ENCODE measurements at places on chromosomes 16 and 17.
A peak's percentile ranks its signal among the peaks of the same experiment; 100 is the strongest.

DNA sequence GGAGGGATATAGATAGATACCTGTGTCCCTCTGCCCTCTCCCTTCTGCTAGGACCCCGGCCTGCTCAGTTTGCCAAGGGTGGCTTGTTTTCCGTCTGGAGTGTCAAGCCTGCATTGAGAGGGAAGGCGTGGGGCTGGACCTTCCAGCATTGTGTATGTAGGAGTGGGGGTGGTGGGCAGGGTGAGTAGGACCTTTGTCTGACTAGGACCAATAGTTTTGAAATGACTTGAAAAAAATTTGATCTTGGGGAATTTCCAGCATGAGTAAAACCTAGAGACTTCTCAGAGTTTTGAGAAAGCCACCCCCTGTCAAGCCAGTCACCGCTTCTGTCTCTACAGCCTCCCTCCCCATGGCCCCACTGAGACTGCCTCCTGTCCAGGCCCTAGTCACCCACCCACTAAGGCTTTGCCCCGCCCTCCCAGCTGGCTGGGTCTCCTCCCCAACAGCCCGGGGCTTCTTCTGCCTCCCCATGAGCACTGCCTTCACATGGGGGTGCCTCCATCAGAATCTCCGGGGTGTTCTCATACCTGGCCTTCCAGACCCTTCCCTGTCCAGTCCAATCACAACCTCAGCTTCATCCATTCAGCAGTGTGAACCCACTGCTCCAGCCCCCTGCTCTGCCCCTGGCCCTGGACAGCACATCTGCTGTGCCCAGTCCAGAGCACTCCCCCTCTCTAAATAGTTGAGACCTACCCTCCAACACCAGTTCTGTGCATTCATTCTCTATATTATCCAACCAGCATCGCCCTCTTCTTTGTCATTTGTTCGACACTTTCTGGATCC is 207.0 kb downstream of the MSI2 start:
- DNase-seq, result no peak

DNA sequence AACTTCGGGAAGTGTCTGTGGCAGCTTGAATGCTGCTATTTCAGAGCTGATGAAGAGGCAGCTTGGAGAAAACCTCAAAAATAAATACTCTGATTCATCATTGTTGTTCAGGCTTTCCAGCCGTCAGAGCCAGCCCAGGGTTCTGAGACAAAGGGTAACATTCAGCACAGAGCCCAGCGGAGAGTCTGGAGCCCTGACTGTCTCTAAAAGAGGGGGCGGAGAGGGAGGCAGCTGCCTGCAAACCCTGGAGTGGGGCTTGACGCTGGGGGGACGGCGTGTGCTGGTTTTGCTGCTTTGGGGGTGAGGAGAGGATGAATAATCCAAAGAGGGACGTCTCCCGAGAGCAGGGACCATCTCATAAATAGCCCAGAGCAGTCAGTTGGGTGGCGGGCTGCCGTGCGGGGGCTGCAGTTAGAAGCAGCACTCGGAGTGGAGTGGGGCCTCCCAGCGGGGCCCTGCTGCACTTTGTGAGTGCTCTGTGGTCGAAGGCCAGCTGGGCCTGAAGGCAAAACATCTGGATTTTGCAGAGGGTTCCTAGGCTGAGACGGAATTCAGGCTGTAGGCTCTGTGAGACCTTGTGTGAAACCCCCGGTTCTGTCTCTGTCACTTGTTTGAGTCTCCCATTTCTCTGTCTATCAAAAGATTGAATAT is 237.8 kb downstream of the PRKCA start:
- no peak for DNase-seq

DNA sequence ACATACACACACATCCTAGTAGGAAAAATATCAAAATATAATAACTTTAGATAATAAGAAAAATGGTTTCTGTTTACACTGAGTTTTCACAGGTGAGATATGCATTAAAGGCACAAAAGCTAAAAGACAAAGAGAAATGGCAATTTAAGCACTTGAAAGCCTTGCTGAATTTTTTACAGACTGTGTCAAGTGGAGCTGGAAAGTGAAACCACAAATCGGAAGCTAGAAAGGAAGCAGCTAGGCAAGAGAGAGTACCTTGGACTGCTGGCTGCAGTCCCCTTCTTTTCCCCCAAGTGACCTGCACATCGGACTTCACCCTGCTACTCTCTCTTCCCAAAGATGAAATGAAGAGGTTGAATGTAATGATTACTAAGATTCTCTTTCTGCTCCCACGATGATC is 135.1 kb downstream of the CDH13 start:
- no peak for DNase-seq

GRCh38 chr16:64132759-64133361 is 989.0 kb downstream of the CDH11 start:
- DNase-seq, result no peak

GRCh38 chr16:50419116-50419515 is 50.3 kb upstream of the BRD7 start:
- no peak for DNase-seq

DNA sequence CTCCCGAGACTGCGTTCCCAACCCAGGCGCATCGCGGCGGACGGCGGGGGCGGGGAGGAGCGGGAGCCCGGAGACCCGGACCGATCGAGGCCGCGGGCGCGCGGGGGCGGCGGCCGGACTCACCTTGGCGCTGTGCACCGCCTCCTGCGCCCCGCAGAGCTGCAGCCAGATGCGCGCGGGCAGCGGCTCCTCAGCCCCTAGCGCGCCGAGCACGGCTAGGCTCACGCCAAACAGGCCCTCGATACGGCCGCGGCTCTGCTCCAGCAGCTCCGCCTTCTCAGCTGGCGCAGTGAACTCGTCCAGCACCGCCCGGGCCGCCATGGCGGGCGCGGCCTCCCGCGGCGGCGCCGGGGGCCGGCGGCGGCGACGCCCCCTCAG is 339 bp downstream of the N4BP1 start:
- DNase-seq, result no peak

GRCh38 chr16:88541831-88542616 is 28.2 kb upstream of the ZC3H18 start:
- DNase-seq, result no peak

GRCh38 chr17:49351572-49352140 is 10.4 kb downstream of the ZNF652 start:
- no peak for DNase-seq

- DNase-seq, result no peak
Observed at GRCh38 chr17:53629188-53629587, 193.5 kb upstream of the KIF2B start.

DNA sequence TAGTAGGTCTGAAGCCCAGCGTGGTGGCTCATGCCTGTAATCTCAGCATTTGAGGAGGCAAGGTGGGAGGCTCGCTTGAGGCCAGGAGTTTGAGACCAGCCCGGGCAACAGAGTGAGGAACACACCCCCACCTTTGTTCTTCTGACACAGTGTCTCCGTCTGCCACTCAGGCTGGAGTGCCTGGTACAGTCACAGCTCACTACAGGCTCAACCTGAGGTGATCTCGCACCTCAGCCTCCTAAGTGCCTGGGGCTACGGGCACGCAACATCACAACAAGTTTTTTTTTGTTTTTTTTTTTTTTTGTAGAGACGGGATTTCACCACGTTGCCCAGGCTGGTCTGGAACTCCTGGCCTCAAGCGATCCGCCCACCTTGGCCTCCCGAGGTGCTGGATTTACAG is 6.7 kb upstream of the TLCD3A start:
- no peak for DNase-seq

DNA sequence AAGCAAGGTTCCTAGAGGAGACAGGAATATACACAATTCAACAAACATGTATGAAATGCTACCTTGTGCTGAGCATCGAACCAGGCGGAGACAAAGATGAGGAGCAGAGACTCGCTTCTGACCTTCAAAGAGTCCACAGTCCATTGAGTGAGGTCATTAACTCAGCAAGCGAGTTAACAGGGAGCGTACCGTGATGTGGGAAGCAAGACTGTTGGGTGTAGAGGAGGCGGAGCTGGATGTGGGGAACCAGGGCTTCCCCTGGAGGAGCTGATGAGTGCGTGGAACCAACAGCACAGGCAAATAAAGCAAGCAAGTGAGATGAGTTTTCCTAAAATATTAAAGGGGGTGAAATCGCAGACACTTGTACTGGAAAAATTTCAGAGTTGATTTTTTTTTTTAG is 65.0 kb downstream of the NXN start:
- DNase-seq, result no peak

DNA sequence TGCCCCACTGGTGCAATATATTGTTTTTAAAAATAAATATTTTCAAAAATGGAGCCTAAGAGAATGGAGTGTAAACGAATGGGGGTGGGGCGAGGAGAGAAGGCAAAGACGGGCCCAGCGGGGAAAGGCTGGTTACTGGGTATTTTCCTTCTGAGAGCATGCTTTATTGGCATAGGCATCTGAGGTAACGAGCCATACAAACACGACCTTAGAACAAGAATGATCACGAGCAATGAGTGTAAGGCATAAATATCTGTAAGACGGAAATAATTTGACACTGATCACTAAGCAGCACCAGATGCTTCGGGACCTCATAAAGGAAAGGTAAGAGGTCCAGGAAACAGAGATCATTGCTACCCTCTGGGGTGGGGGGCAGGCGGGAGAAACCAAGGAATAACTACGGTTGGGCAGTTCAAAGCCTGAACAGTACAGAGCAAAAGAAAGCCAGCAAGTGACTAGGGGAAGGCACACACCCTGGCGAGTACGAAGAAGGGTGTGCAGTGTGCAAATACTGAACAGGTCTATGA is 959 bp downstream of the SSH2 start:
- peak; percentile 16 for DNase-seq

- DNase-seq, result no peak
Observed at GRCh38 chr17:66455060-66455459, 152.6 kb downstream of the PRKCA start.

- no peak for DNase-seq
Observed at GRCh38 chr16:27486760-27487159, 63.0 kb downstream of the GTF3C1 start.

- DNase-seq, result no peak
Observed at GRCh38 chr17:50527155-50527762, 5.3 kb upstream of the EPN3 start.

DNA sequence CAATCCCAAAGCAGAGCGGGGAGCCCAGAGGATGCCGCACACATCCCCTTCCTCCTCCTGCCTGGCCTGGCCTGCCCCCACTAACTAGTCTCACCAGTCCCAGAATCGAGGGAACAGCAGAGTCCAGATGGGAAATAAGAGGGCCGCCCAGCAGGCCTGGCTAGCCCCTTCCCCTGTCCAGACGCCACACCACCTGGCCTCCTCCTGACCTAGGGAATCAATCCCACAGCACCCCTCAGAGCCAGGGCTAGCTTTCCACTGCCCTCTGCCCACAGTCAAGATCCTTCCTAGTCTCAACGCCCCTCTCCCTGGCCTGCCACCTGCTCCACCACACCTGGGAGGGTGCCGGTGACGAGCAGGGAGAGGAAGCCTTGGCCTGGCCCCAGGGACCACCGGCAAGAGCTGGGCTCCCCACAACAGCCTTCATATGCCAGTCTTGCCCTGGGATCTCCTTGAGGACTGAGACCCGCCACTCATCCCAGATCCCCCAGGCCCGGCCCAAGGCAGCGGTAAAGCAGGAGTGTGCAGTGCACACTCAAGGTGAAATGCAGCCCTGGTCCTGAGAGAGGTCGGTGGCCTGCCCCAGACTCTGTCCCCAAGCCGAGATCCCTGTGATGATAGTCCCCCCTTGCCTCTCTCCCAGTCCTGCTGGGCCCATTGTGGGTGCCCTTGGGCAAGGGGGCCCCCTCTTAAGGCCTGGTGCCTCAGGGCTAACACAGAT is 27.9 kb downstream of the KATNB1 start:
- no peak for DNase-seq

GRCh38 chr17:9809409-9809808 is 12.5 kb downstream of the GSG1L2 start:
- no peak for DNase-seq

- DNase-seq, result no peak
Observed at GRCh38 chr16:74580833-74581232, 26.1 kb downstream of the GLG1 start.

DNA sequence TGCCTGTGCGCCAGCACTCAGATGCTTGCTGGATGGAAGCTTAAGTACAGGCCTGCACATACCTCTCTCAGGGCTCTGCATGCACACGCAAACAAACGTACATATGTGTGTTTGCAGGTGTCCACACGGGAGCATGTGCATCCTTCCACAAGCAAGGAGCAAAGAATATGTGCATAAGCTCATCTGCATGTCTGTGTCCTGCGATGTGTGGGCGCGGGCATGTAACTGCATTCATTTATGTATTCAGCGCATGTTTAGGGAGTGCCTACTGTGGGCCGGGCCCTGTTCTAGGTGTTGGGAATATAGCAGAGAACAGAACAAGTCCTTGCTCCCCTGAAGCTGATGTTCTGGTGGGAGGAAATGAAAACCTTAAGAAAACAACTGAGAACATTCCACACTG is 13.7 kb downstream of the TRPV2 start:
- no peak for DNase-seq

GRCh38 chr17:7403727-7403976 is 245 bp downstream of the TMEM256 start:
- DNase-seq, result no peak

GRCh38 chr17:81646869-81647600 is 9.3 kb downstream of the PDE6G start:
- no peak for DNase-seq

GRCh38 chr17:69883120-69883519 is 191.9 kb upstream of the KCNJ16 start:
- no peak for DNase-seq

DNA sequence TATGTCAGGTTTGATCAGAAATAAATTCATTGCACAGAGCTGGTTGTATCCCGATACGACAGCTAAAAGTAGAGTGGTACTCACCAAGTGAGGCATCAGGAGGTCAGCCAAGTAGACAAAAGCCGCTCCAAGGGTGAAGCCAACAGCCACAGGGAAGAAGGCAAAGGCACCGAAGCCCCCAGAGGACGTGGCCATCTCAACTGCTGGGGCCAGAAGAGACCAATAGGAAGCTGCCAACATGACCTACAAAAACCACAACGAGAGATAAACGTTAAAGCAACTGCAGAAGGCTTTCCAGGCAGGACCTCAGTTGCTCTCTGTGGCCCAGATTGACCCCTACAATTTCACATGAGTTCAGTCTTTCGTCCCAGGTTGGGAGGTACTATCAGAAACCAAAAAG is 61.0 kb downstream of the SLC39A11 start:
- DNase-seq, result no peak

GRCh38 chr16:31404353-31405064 is 11.4 kb downstream of the ITGAD start:
- no peak for DNase-seq

- DNase-seq, result no peak
Observed at GRCh38 chr17:28081467-28081866, 39.0 kb downstream of the NLK start.

GRCh38 chr17:16322636-16323035 is 30.6 kb downstream of the CENPV start:
- DNase-seq, result no peak

DNA sequence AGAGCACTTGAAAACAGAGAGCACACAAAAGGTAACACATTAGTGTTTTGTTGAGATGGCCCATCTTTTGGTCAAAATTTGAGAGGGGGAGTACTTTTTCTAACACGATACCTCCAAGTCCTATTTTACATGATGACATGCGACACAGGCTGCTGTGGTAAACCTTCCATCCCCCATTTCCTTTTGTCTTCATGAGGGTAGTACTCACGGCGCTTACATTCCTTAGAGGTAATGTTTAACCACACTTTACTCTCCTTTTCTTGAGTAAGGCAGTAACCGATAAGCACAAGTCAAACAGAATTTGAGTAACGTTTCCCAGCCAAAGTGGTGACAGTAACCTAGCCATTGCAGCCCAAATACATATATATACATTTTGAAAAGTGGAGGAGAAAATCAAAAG is 35.8 kb upstream of the PITPNM3 start:
- no peak for DNase-seq

GRCh38 chr16:2969545-2970521 is 685 bp downstream of the PAQR4 start:
- DNase-seq, result peak; percentile 26

GRCh38 chr16:66308096-66308495 is 58.4 kb upstream of the CDH5 start:
- no peak for DNase-seq
